ENCODE measurements at places on chromosomes 3 and 15.

DNA sequence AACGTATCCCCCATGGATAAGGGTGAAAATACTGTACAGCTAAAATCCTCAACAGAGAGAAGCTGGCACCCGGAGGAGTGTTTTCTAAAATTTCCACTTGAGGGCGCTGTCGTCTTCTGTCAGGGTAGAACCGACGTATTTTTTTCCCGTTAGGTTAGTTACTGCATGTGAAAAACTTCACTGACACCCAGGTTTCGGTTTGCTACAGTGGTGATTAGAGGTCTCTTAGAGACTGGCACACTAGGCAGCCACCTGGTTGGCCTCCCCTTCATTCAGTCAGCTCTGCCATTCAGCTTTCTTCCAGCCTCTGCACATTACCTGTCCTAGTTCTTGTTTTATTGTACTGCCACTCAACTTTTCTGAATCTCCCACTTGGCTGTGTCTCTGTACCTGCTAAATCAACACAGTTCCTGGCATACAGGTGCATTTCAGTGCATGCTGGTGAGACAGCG is 18.4 kb downstream of the CCK start:
- peak; percentile 41 for DNase-seq

GRCh38 chr15:45454814-45455213 is 67.7 kb downstream of the SLC30A4 start:
- peak; percentile 94 for DNase-seq

- DNase-seq = peak; percentile 100
Observed at GRCh38 chr15:75043509-75044257, 20.3 kb downstream of the PPCDC start.

- DNase-seq = peak; percentile 74
Observed at GRCh38 chr3:14452740-14453710, 50.6 kb downstream of the SLC6A6 start.

- DNase-seq = no peak
Observed at GRCh38 chr15:71072423-71072822, 42.8 kb upstream of the THSD4 start.

GRCh38 chr15:61295239-61295638 is 66.1 kb upstream of the RORA start:
- DNase-seq = no peak

DNA sequence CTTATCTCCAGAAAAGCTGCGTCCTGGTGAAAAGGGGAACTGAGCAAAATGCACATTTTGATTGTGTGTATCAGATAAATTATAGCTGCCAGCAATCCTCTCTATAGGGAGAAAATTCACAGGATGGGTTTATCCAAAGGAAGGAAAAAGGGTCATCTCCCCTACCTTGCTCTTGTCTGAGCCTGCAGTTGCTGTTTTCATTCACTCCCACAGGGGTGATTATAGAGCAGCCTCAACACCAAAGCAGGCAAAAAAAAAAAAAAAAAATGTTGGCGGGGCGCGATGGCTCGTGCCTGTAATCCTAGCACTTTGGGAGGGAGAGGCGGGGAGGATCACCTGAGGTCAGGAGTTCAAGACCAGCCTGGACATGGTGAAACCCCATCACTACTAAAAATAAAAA is 333.7 kb downstream of the ROBO2 start:
- DNase-seq = no peak

- DNase-seq = no peak
Observed at GRCh38 chr3:190912736-190913135, 50.2 kb upstream of the GMNC start.

DNA sequence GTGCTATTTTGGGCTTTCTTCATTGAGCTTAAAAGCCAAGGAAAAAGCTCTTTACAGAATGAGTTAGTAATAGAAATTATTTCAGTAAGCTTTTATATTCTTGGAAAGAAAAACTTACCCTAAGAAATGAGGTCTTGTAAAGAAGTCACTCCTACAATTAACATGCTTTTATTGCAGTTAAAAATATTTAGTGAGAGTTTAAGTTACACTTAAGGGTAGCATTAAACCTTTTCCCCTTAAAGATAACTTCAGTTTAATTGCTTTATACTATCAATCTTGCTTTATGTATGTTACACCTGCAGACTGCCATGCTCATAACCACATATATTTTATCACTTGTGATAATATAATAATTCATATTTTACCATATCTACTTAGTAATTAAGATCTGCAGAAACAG is 426.2 kb downstream of the PLCL2 start:
- no peak for DNase-seq

GRCh38 chr15:49155110-49155833 is at the start of gene COPS2:
Gene COPS2, minus strand, starts transcription at chr15:49155599. Its CDS starts 21 bp downstream, at chr15:49155578.
- DNase-seq = peak; percentile 99

- DNase-seq = no peak
Observed at GRCh38 chr15:57367556-57367955, 8.7 kb upstream of the CGNL1 start.

- DNase-seq = no peak
Observed at GRCh38 chr3:172179680-172180399, 140.5 kb downstream of the FNDC3B start.

DNA sequence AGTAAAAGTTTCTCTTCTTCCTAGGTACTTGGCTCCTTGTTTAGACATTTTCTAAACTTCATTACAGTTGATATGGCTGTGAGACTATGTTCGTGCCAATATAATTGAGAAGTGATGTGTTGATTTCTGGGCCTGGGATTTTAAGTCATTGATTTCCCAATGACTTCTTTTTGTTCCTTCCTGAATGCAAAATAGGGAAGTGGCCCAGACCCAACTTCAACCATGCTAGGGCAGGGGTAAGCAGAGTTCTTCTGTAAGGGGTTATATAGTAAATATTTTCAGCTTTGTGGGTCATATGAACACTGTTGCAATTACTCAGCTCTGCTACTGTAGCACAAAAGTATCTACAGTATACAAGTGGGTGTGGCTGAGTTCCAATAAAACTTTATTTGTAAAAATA is 320.1 kb upstream of the WNT5A start:
- no peak for DNase-seq

GRCh38 chr3:37787153-37787867 is 74.4 kb upstream of the CTDSPL start:
- no peak for DNase-seq

- no peak for DNase-seq
Observed at GRCh38 chr15:33197636-33198035, 3.1 kb upstream of the FMN1 start.

- DNase-seq = no peak
Observed at GRCh38 chr3:130572769-130573168, 55.8 kb downstream of the COL6A6 start.

DNA sequence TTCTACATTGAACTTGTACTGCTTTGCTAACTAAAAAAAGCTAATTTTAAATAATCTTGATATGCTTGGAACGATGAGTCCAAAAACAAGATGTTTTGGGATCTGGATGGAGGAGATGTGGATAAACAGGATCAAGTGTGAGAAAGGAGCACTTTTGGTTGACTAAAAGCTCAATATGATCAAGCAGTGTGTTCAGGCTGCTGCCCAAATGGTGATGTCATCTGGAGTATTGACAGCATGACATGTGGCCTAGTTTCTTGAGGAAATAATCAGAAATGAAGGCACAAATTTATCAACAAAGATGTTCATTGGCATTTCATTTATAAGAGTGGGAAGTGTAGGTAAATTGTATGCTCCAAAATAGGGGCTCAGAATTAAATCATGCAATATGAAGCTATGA is 161.2 kb downstream of the SOX2 start:
- no peak for DNase-seq

DNA sequence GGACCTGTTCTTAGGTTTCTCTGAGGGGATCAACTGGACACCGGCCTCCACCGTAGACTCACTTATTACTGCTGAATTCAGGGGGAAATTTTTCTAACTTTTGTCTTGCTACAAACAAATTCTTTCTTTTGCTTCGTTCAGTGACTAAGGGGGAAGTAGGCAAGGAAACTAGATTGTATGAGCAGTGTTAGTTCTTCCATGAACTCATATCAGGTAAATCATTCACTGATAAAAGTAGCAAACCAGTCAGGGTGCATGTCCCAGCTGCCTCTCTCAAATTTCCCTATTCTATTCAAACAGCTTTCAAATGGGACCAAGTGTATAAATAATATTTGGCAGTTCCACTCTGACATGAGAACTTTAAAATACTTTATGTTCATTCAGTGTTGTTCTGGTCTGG is 7.3 kb upstream of the CCDC13 start:
- DNase-seq = peak; percentile 7

- no peak for DNase-seq
Observed at GRCh38 chr3:128504533-128504915, 11.5 kb upstream of the GATA2 start.

GRCh38 chr3:31210068-31210645 is 315.7 kb upstream of the GADL1 start:
- no peak for DNase-seq

DNA sequence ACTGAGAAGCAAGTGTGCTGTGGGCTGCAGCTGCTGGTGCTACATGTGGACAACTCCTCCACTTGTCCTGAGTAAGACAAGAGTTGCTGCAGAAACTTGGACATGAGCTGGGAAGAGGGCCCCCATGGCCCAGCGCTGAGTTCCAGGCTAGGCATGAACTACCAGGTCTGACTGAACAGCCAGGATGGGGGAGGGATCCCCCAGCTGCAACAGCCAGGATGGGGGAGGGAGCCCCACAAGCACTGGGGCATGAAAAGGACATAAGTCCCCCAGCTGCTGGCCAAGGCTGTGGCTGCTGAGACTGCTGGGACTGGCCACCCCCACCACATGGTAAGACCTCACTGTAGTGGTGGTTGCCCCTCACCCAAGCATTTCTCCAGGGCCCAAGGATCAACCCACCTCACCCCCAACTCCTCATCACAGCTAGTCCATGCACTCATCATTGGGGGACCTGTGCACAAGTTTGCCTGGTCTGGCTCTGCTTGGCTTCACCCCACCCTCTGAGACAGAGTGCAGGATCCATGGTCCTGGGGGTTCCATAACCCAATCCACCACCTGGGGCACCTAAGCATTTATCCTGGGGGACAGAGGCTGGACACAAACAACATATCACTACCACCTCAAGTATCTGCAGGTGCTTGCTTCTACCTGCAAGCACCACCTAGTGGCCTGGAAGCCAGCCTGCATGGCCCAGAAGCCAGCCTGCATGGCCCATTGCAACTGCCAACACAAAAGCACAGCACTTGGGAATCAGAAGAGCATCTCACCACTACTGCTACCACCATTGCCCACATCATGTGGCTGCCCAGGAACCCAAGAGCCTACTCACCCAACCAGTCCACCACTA is 84.5 kb upstream of the STT3B start:
- peak; percentile 46 for DNase-seq

DNA sequence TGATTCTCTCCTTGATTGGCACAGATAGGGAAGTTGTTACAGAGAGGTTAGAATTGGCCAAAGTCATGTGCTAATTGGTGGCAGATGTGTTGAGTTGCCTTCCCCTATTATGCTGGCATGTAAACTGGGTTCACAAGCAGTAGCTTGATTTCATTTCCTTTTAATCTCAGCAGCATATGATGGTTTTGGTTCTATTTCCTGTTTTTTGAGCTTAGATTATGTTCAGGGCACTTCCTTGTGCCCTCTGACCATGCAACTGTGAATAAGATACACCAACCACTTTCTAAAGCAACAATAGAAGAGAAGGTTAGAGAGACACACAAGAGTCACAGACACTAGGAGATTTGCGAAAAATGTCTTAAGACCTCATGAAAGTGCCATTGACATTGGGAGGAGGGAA is 16.5 kb downstream of the HPS3 start:
- no peak for DNase-seq

- no peak for DNase-seq
Observed at GRCh38 chr3:196203846-196204245, 7.4 kb downstream of the ZDHHC19 start.

DNA sequence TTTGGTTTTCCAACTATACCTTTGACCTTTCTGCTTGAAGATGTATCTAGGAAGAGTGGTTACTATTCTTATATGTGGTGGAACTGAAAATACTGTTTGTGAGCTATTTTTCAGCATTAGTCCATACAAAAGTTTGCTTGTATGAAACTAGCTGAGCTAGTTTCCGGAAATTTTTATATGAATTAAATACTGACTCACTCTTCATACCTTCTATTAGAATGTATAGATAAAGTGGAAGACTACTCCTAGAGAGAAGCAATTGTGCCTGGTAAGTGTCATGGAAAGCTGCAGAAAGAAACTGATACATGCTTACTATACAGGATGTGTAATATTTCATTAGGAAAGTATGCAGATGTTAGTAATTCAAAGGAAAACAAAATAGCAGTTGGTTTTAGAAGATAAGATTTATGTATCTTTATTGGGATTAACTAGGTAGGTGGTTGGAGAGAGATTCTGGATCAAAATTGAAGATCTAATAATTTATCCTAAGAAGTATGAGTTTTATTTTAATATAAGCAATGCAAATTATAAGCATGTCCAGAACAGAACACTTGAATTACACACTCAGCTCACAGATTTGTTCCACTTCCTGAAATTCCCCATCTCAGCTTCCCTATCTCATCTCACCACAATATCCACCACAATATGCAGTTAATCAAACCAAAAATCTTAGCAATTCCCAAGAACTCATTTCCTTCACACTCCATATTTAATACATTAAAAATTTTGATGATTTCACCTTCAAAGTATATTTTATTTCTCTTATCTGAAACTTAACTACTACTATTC is 82.8 kb downstream of the BCHE start:
- peak; percentile 55 for DNase-seq

DNA sequence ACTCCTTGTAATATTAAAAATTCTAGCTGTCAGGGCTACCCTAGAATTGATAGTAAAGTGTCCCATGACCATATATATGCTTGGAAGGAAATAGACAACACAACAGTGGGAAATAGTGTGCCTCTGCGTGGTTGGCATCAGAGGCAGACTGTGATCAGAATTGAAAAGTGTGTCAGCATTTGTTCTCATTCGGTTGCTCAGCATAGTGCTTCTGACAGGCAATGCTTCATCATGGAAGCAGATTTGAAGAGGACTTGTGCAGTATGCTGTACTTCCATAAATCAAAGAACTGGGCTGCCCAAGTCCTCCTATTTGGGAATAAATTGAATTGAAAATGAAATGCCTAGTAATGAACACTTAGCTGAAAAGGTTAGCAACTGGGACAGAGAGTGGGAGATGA is 435.7 kb downstream of the DIPK2A start:
- DNase-seq = no peak

DNA sequence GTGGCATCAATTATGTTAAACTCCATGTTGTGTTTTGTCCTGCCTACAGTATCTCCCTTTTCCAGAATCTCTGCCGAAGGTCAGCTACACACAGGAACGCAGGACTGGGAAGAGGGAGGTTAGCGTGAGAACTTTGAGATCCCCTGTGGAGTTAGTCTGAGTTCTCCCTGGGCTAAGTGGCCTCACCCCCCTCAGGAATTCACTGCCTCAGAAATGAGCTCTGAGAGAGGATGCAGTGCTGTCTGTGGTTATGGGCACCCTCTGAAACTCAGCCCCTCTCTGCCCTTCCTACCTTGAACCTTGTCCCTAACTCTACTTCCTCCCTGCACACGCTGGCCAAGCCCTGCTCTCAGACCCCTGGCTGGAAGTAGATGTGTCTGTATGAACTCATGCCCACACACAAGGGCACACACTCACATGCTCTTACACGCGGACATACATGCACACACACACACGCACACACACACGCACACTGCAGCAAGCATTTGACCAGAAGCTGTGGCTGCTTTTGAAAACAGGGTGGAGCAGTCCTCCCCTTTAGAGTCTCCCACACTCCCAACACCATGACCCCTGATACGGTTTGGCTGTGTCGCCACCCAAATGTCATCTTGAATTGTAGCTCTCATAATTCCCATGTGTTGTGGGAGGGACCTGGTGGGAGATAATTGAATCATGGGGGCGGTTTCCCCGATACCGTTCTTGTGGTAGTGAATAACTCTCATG is 5.3 kb upstream of the VIPR1 start:
- peak; percentile 21 for DNase-seq

Data from amniotic epithelial cell (primary cell).